Thoracic aorta (tissue), 2 donors: ENCODE measurements at places on chromosomes 3 and 15. TPM values are rescaled to one million over a fixed set of nuclear protein-coding genes. Genes with fewer than 3 reads are reported as not detected.

GRCh38 chr15:89999676-90000185 is 1.4 kb upstream of the ZNF710 start:
- H3K27me3 ChIP-seq, result no peaks in the 10 kb centered on the region
- no peak for DNase-seq
- H3K36me3 ChIP-seq, result no peaks in the 10 kb centered on the region
- no peak overlapping the region for H3K27ac ChIP-seq

GRCh38 chr3:10206166-10206511 is 41.4 kb downstream of the IRAK2 start:
- DNase-seq, result no peak
- H3K27ac ChIP-seq, result peak overlapping the region; percentile 94
- no peaks in the 10 kb centered on the region for H3K27me3 ChIP-seq
- H3K36me3 ChIP-seq, result peaks cover 10% of the 10 kb centered on the region
- peaks cover 47% of the 10 kb centered on the region for H3K4me1 ChIP-seq

GRCh38 chr3:168414149-168414548 is 318.4 kb upstream of the GOLIM4 start:
- H3K27ac ChIP-seq, result no peak overlapping the region
- no peaks in the 10 kb centered on the region for H3K4me1 ChIP-seq
- H3K36me3 ChIP-seq, result no peaks in the 10 kb centered on the region
- no peaks in the 10 kb centered on the region for H3K27me3 ChIP-seq
- no peak overlapping the region for H3K4me3 ChIP-seq
- DNase-seq, result no peak

GRCh38 chr15:49038382-49038781 is 7.9 kb downstream of the SECISBP2L start:
- H3K4me1 ChIP-seq, result peaks cover 38% of the 10 kb centered on the region
- H3K36me3 ChIP-seq, result peaks cover 9% of the 10 kb centered on the region
- no peak for DNase-seq
- H3K4me3 ChIP-seq, result no peak overlapping the region

GRCh38 chr3:147195887-147196286 is 210.5 kb downstream of the ZIC4 start:
- no peaks in the 10 kb centered on the region for H3K4me1 ChIP-seq
- H3K36me3 ChIP-seq, result no peaks in the 10 kb centered on the region
- no peak overlapping the region for H3K4me3 ChIP-seq
- H3K27me3 ChIP-seq, result no peaks in the 10 kb centered on the region

DNA sequence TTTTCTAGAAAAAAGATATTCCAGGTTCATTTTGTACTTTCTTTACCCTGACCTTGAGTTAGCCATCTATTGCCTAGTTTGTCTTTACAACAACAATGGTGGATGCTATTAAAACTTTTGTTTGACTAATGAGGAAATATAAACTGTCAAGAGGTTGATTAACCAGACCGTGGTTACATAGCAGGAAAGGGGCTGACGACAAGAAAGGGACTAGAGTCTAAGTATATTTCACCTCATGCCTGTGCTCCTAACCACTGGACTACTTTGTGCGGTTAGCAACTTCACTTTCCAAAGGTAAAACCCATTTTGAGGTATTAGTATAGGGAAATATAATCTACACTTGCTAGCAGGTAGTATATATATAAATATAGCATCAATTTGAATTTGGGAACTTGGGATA is 327.1 kb downstream of the SATB1 start:
- H3K36me3 ChIP-seq, result no peaks in the 10 kb centered on the region
- no peak for DNase-seq
- no peaks in the 10 kb centered on the region for H3K4me1 ChIP-seq

- no peaks in the 10 kb centered on the region for H3K36me3 ChIP-seq
- H3K27ac ChIP-seq, result no peak overlapping the region
- no peak overlapping the region for H3K4me3 ChIP-seq
- no peak for DNase-seq
- no peaks in the 10 kb centered on the region for H3K27me3 ChIP-seq
These were observed 10.9 kb upstream of the BCL2A1 start for GRCh38 chr15:79981831-79982455.

GRCh38 chr3:121918779-121919483 is 24.7 kb downstream of the SLC15A2 start:
- H3K36me3 ChIP-seq, result no peaks in the 10 kb centered on the region
- H3K27me3 ChIP-seq, result no peaks in the 10 kb centered on the region
- no peaks in the 10 kb centered on the region for H3K4me1 ChIP-seq
- H3K4me3 ChIP-seq, result no peak overlapping the region

The AQP9 gene
- 10.0 TPM for total RNA-seq

The THPO gene
- total RNA-seq, result not detected

The CPNE9 gene
- total RNA-seq, result not detected

The CHST13 gene
- total RNA-seq, result not detected
